ENCODE measurements at places on chromosomes 16 and 17. TPM values are rescaled to one million over a fixed set of nuclear protein-coding genes. Genes with fewer than 3 reads are reported as not detected.

DNA sequence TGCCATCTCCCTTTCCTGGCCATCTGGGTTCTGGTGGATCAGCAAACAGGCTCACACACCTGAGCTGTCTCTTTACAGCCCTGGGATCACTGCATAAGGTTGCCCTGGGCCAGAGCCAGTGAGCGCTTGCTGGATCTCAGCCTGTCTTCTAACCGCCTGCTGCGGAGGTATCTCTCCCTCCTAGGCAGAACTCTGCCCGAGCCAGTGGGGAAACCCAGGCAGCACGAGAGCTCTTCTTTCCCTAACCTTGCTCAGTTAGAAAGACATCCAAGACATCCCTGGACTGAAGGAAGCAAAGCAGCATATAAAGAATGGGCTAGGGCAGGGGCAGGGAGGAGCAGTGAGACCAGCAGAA is 6.4 kb downstream of the HAS3 start:
- DNase-seq = peak; percentile 5

DNA sequence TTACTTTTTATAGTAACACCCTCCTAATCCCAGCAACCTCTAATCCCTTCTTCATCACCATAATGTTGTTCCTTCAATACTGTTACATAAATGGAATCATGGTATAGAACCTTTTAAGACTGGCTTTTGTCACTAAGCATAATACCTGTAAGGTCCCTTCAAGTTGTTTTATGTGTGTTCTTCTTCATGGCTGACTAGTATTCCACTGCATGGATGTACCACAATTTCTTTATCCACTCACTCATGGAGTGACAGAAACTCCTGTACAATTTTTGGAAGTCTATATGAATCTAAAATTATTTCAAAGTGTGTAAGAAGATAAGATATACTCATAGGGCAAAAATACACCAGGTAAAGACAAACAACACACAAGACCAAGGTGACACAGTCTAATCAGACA is 36.8 kb downstream of the MEAK7 start:
- DNase-seq = no peak

- DNase-seq = no peak
Measured at GRCh38 chr17:38352245-38353085, 821 bp downstream of the SOCS7 start.

DNA sequence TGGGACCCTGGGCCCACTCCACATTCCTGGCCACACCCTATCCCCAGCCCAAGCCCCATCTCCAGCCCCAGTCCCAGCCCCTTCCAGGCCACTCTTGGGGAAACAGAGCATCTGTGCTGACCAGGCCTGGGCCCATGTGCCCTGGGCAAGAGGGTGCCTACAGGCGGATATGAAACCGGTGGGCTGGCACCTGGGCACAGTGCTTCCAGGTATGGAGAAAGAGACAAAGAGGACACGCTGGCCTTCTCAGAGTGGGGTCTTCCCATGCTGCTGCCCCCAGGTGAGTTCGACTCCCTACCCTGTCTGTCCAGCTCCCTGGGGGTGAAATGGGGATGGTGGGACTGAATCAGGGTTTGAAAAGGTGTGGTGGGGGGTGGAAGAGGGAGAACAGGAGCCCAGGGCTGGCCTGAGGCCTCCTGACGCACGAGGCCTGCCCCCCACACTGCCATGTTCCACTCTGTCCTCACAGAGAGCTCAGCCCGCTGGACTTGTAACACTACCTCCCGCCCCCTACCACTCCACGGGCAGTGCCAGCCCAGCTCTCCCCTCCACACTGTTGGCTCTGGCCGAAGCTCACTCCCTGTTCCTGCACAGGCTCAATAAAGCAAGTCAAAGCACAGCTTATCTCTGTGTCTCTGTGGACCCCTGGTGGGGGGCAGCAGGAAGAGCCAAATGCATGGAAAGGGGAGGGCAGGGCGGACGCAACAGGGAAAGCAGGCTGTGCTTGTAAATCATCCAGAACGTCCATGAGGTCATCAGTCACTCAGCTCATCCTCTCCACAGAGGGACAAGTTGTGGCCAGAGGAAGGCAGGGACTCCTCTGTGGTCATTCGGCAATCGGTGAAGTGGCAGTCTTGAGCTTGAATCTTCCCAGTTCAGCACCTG is 71.1 kb upstream of the TMEM97 start:
- no peak for DNase-seq

- DNase-seq = no peak
Measured at GRCh38 chr16:49564496-49565229, 191.1 kb downstream of the C16orf78 start.

GRCh38 chr17:2691069-2691871 is 20.3 kb downstream of the CLUH start:
- peak; percentile 17 for DNase-seq

DNA sequence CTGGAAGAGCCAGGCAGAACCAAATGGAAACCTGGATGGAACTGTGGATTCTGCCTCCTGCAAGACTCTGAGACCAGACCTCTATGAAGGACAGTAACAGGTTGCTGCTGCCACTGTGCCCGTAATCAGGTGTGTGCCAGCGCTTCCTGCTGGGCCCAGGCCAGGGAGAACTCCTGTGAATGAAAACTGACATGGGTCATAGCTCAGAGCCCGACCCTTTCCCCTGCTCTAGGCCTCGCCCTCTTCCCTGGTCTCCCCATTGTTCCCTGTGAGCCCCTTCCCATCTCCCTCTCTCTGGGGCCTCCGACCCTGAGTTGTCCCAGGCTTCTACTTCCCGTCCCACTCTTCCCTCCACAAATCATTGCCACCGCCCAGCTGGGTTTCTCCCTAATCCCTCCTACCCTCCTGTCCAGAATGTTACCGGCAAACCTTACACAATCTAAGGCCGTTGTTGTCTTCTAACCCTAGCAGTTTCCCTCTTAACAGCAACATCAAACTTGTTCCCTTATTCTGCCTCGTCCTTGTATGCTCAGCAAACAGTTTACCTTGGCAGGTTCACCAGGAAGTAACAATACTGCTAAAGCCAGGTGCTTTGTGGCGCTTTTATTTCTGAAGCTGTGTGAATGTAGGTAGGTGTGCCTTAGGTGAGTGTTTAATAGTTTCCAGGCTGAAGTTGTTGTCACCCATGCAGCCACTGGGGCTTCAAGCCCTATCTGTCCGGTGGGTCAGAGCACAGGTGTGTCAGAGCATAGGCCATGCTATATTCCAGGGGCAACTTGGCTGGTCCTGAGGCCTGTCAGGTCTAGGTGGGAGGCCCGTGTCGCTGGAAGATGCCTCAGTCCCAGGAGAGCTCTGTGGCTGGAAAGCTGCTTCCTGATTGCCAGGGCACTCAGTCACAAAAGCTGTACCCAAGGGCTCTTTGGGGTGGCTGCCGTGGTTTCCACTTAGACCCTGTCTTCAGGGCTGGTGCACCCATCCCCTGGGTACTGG is 32.0 kb downstream of the SMPD3 start:
- no peak for DNase-seq

- no peak for DNase-seq
Measured at GRCh38 chr17:5399767-5400166, 19.7 kb downstream of the NUP88 start.

DNA sequence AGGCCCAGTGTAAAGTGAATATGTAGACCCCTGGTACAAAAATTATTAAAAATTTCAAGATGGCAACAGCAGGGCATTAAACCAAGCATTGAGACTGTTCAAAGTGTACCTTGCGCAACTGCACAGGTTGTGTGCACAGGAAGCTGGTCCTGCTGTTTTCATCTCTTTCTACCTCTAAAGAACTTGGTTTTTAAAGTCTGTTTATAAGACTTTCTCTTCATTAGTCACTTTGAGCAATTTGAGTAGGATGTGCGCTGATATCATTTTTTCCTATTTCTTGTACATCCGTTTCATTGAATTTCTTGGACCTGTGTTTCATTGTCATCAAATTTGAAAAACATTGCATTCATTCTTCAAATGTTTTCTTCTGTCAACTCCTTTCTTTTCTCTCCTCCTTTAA is 16.8 kb upstream of the PMP22 start:
- no peak for DNase-seq

DNA sequence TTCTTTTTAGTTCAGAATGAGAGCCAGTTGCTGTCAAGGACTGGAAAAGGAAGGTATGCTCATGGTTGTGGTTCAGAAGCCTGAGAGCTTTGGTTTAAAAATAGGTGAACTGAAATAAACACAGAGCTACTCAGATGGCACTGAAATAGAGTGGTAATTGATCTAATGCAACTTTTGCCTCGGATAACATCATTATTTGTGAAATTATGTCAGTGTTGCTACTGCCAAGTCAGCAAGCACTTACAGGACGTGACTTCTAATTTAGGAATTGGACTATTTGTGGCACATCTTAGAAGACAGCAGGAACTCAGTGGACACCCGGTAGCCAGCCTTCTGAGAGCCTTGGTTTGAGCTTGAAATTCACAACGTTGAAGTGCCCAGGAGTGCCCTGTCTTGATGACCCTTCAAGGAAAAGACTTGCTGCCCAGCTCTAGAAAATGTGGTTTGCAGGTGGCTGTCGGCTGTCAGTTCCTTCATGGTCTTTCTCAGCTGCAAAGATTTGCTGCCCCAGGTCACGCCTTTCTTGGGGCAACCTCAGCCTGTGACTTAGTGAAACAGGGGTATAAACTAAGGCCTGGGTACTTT is 42.0 kb upstream of the XYLT1 start:
- no peak for DNase-seq

- DNase-seq = no peak
Measured at GRCh38 chr16:8677481-8677880, 3.1 kb downstream of the ABAT start.

SLFN13 gene
- 3.6 TPM for total RNA-seq

DNA sequence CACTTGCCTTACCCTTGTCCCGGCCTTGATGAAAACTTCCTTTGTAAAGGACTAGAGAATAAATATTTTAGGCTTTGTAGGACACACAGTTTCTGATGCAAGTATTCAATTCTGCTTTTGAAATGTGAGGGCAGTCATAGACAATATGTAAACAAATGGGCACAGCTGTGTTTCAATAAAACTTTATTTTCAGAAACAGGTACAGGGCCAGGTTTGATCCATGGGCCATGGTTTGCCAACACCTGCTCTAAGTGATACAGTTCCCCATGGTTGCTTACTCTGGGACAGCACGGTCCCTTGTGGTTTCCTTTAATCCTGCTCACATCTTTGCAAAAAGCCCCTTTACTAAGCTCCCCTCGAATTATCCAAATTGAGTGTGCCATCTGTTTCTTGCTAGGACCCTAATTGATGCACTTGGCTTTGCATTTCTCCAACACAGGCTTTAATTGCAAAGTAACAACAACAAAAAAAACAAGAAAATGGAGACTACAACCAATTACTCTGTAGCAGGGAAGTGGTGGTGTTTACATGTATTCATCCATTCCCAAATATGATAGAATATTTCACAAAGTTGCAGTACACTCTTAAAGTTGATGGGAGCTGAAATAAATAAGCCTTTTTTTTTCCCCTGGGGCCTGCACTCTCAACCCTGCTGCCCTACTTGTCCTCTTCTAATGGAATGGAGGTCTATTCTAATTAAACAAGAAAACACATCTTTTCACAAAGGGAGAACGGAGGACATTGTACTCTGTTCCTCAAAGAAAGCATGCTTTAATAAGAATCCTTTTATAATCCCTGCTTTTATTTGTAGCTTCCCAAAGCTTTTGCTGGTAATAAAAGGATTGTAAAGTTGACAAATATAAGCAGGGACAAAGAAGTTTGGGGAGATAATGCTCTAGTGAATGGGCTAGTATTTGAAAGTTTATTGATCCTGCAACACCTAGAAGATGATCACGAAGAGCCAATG is 37.7 kb upstream of the TOX3 start:
- no peak for DNase-seq

GLP2R gene
- total RNA-seq = 4.6 TPM

QRICH2 gene
- total RNA-seq = 8.2 TPM

GRCh38 chr17:2684549-2684948 is 27.0 kb downstream of the CLUH start:
- no peak for DNase-seq

- DNase-seq = no peak
Measured at GRCh38 chr16:88540346-88540977, 29.7 kb upstream of the ZC3H18 start.

GRCh38 chr17:35889241-35889640 is 9.1 kb upstream of the CCL5 start:
- DNase-seq = no peak

DDX28 gene
- total RNA-seq = 7.7 TPM

TNFRSF13B gene
- not detected for total RNA-seq

- DNase-seq = no peak
Measured at GRCh38 chr17:31598399-31598782, 206.9 kb downstream of the RAB11FIP4 start.

DNA sequence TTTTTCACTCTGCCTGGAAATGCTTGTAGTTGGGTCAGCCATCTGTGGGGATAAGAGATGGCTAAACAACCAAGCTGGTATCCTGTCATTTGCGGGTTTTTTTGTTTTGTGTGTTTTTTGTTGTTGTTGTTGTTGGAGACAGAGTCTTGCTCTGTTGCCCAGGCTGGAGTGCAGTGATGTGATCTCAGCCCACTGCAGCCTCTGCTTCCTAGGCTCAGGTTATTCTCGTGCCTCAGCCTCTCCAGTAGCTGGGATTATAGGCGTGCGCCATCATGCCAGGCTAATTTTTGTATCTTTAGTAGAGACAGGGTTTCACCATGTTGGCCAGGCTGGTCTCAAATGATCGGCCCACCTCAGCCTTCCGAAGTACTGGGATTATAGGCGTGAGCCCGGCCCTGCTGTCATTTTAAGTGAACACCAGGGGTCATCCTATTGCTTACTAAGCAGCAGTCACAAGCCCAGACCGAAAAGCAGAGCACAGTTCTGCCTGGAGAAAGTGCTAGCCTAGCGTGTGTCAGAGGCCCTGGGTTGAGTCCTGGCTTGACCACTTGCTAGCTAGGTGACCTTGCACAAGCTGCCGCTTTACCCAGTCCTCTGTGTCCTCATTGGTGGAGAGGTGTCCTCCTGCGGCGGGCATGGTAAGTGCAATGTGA is 4.6 kb downstream of the SMCR8 start:
- peak; percentile 46 for DNase-seq

HEATR9 gene
- total RNA-seq = not detected

DNA sequence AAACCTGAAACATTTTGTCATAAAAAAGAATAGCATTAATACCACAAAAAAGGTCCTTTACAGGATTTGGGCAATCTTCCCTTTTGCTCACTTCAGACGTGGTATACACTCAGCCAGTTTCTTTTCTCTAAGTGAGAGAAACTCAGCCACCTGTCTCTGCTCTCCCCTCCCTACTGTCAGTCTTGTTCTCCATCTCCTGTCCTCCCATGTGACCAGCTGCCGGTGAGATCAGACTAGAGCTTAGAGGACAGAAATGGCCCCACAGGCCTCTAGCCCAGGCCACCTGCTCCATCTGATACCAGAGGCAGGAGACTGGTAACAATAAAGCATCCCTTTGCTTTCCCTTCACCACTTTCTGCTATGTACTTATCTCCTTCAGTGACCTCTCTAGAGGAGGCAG is 34.9 kb downstream of the CMC2 start:
- no peak for DNase-seq

TNRC6C gene
- total RNA-seq = 82.4 TPM

- DNase-seq = no peak
Measured at GRCh38 chr17:58200024-58200633, 7.6 kb downstream of the EPX start.

PCGF2 gene
- 24.0 TPM for total RNA-seq

NPIPA8 gene
- 1.6 TPM for total RNA-seq

DNA sequence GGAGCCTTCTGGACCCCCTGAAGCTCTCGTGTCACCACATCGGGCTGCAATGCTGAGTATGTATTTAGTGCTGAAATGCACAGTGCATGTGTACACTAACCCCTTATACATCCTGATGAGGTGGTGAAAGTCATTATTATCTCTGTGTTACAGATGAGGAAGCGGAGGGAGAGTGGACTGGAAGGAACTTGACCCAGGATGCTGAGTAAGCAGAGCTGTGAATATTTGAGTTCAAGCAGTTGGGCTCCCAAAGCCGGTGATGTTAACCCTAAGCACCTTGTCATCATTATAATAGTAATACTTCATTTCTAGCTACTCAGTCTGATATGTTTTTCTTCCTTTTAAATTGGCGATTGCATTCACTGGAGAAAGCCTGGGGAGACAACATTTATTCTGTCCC is 25.9 kb upstream of the NKD1 start:
- no peak for DNase-seq
